ENCODE measurements at places on chromosomes 12 and 14.

DNA sequence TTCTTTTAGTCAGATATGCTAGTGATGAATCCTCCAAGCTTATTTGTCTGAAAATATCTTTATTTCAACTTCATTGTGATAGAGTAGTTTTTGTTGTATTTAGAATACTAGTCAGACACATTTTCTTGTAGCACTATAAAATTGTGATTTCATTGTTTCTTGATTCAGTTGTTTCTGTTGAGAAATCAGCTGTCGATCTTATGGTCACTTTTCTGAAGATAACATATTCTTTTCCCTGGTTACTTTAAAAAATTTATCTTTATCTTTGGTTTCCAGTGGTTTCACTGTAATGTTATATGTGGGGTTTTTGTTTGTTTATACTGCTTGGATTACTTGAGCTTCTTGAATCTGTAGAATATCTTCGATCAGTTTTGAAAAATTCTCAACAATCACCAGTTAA lies 426.1 kb downstream of the SOX5 start:
- DNase-seq = no peak

DNA sequence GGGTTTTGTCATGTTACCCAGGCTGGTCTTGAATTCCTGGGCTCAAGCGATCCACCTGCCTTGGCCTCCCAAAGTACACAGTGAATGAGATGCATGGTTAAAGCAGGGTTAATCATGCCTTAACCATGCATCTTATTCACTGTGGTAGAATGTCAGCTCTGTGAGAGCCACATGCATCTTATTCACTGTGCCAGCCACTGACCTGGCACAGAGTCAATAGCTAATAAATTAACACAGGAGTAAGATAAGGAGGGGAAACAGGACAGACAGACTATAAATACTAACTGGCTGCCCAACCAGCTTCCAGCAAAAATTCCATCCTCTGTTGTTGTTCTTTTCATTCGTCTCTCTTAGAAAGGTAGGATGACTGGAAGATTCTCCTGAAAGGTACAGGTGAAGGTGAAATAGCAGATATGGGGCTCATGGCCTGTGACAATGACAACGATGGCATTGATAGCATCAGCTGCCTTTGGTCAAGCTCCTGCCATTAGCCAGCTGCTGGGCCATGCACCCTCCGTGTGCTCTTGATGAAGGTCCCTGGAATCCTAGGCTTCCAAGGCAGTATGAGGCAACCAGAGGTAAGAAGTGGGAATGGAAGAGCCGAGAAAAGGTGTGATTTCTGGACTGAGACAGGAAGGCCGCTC lies 76.6 kb downstream of the ZNF664 start:
- DNase-seq = no peak

DNA sequence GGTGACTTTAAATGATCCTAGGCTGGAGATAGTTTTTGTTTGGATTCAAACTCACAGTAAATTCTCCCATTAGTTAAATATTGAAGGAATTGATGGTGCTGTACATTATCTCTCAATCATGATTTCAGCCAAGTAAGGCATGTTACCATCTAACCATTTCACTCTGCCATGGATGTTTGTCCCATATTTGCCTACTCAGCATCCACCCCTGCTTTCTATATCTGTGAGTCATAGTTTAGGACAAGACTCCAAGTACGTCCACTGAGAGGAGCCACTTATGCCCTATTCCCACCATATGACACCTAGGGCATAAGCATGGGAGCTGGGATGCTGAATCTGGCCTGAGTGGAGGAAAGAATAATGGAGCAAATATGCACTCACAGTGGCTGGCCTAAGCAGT lies 155.2 kb downstream of the RPL10L start:
- no peak for DNase-seq

DNA sequence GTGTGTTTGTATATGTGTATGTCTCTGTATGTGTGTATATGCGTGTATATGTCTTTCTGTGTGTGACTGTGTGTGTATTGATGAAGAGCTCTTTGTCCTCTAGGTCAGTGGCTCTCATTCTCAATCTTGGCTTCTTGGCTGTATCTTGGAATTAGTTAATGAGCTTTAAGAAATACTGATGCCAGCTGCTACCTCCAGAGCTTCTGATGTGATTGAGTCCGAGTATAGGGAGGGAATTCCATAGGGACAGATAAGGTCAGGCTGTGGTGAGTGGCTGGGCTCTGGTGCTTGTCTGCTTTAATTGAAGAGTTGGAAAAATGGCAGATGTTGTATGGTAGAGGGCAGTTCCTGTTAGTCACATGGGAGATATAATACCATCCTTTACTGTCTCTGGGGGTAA lies 140.1 kb downstream of the C12orf75 start:
- DNase-seq = no peak

DNA sequence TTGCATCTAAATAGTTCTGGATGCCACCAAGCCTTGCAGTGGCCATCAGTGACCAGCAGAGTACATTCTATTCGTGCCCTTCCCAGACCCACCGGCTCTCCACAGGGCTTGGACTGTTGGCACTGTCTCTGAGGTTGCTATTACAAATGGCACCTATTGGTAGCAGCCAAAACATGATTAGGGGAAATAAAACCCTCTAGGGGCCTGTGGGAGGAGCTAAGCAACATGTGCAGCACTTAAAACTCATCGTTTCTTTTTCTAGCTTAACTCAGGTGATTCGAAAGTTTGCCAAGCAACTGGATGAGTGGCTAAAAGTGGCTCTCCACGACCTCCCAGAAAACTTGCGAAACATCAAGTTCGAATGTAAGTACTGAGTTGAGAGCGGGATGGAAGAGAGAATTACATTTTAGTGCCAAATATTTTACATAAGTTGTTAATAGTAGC lies 65.4 kb upstream of the RIC8B start:
- no peak for DNase-seq

DNA sequence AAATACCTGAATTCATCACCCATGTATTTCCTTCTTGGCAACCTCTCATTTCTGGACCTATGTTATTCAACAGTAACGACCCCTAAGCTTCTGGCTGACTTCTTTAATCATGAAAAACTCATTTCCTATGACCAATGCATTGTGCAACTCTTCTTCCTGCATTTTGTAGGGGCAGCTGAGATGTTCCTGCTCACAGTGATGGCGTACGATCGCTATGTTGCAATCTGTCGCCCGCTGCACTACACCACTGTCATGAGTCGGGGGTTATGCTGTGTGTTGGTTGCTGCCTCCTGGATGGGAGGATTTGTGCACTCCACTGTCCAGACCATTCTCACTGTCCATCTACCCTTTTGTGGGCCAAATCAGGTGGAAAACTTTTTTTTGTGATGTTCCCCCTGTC lies 356 bp downstream of the OR4Q2 start:
- no peak for DNase-seq

- no peak for DNase-seq
Measured at GRCh38 chr12:121697093-121697698, 15.4 kb upstream of the TMEM120B start.

GRCh38 chr12:108838194-108839017 lies 19.0 kb downstream of the SSH1 start:
- peak; percentile 52 for DNase-seq

DNA sequence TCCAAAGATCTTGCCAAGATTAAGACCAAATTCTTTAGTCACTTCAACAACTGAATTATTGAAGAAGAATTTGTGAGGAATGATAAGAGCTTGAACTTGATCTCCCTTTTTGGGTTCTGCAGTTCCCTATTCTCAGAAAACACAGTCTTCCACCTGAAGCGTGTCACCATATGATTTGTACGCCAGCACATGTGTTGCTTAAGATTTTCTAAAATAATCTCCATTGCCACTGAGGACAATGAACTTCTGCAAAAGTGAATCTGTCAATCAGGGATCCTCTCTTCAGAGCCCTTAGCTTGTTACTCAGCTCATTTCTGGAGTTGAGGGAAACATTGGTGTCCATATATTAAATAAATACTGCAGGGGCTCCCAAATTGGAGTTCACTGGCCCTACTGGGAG lies 4.2 kb upstream of the SPIC start:
- DNase-seq = no peak

GRCh38 chr12:75549989-75550388 lies 38.6 kb upstream of the KRR1 start:
- no peak for DNase-seq

- DNase-seq = no peak
Measured at GRCh38 chr12:19398376-19399363, 40.6 kb upstream of the AEBP2 start.

DNA sequence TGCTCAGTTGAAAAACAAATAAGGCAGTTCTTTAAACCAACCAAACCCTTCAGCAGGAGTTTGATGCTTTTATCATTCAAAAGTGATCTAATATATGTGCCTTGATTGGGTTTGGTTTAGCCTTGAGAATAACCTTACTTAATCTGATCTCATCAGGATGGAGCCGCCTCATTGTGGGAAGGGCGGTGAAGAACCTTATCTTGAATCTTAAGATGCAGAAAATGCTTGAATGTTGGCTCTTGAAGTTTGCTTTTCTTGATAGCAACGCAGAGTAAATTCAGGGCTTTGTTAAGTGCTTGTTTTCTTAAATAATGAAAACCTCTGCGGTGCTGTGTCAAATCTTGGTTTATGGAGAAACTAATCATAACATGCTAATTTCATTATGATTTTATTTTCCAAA lies 138.2 kb downstream of the MON2 start:
- no peak for DNase-seq

DNA sequence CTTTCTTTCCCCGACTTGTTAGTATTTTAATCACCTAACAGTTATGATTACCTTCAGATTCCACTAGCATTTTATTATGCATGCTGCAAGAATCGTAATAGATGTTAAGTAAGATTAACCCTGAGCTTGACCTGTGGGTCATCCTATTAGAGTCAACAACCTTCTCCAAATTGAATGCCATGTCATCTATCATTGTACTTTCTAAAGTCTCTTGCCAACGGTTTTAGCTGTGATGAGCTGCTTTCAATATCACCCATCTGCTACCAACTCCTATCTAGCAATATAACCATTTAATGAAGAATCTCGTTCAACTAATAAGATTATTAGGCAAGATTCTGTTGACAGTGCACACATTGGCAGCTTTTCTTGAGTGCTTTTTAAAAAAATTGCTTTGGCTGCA lies 33.7 kb downstream of the DACT1 start:
- no peak for DNase-seq

All from iPS DF 6.9 (cell line).